ENCODE measurements at places on chromosomes 3 and 15. TPM values are rescaled to one million over a fixed set of nuclear protein-coding genes. Genes with fewer than 3 reads are reported as not detected.

ZMYND10 gene
- 3.2 TPM for total RNA-seq

GRCh38 chr3:46213201-46213600 is 5.1 kb upstream of the CCR1 start:
- no peak for DNase-seq

GRCh38 chr3:164524201-164524600 is 554.1 kb downstream of the SI start:
- DNase-seq: no peak

DNA sequence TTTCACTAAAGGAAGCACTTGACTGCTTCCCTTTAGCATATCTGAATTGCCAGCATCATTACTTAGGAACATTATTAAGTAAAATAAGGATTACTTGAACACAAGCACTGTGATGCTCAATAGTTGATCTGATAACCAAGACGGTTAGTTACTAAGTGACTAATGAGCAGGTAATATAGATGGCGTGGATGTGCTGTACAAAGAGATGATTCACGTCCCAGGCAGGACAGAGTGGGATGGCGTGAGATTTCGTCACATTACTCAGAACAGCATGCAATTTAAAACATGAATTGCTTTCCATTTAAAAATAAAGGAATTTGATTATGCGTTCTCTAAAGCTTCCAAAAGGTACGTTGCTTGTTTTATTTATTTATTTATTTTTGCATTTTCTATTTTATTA is 240.0 kb upstream of the ARHGEF26 start:
- DNase-seq: no peak
